ENCODE measurements at places on chromosomes 4 and X.

DNA sequence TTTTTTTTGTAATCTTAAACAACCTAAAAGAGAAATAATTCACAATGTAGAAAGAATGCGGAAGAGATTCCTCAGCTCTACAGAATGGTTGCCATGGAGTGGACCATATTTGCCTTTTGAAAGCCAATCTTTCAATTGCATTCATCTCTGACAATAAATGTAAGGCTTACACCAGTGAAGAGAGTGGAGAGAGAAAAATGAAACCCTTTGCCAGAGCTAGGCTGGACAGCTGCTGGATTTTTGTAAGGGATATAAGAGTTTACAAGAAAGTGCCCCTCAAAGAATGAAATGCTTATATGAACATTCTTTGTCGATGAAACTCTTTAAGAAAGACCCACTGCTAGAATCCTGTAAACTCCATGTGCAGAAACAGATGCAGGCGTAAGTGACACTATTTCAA, 66.0 kb upstream of the FAT1 start:
- no peak for DNase-seq

- no peak for DNase-seq
These were observed 70.1 kb downstream of the PRSS12 start for GRCh38 chr4:118282692-118283091.

DNA sequence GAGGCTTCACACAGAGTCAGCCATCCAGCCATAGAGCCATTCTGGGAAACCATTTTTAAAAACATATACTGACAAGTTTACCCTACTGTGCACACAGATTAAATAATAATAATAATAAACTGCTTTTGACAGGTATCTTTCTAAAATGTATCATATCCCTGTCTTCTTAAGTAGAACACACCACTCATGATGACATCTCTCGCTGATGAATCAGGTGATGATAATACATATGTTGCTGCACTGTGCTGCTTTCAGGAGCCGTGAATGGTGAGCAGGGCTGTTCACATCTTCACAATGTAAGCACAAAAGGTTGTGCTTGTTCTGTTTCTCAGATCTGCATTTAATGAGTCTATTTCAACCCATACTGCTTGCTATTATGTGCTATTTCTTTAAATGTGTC, 3.5 kb downstream of the MTNR1A start:
- no peak for DNase-seq

- DNase-seq: no peak
These were observed 29.2 kb downstream of the SULT1E1 start for GRCh38 chr4:69830560-69831269.

All from cortex of kidney (tissue), 1 donor.